ENCODE measurements at places on chromosomes 2 and 18. TPM values are rescaled to one million over a fixed set of nuclear protein-coding genes. Genes with fewer than 3 reads are reported as not detected.

Gene ITGA4
- 23.0 TPM for total RNA-seq

Gene CELF4
- total RNA-seq: 46.2 TPM

Gene SLC9A4
- 0.30 TPM for total RNA-seq

Gene UBE2F
- 56.0 TPM for total RNA-seq

Gene FSHR
- 0.17 TPM for total RNA-seq

Gene PECR
- total RNA-seq: 27.2 TPM

GRCh38 chr2:32922501-32922900, 24.3 kb upstream of the LTBP1 start:
- no peak overlapping the region for H3K27ac ChIP-seq
- H3K4me1 ChIP-seq: no peaks in the 10 kb centered on the region
- no peak overlapping the region for H3K4me3 ChIP-seq
- no peaks in the 10 kb centered on the region for H3K27me3 ChIP-seq

DNA sequence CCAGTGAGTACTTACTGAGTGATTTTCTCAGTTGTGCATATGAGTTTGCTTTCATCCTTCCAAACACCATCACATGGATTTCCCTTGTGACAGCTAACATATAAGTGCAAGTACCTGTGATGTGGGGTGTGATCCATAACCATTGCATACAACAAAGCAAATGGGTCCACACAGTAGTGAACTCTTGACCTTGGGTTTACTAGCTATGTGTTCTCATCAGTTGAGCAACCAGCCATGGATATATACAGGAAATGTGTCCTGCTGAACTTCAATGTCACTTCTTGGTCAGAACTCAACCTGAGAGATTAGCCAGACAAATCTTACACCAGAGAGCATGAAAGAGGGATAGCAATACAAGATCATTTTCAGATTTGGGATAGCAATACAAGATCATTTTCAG, 420.9 kb upstream of the KCNH7 start:
- H3K4me1 ChIP-seq: no peaks in the 10 kb centered on the region
- H3K36me3 ChIP-seq: no peaks in the 10 kb centered on the region

- no peak for DNase-seq
- no peaks in the 10 kb centered on the region for H3K4me1 ChIP-seq
- H3K27me3 ChIP-seq: no peaks in the 10 kb centered on the region
- no peak overlapping the region for H3K4me3 ChIP-seq
Observed at GRCh38 chr2:27832396-27832795, 57.8 kb downstream of the RBKS start.

DNA sequence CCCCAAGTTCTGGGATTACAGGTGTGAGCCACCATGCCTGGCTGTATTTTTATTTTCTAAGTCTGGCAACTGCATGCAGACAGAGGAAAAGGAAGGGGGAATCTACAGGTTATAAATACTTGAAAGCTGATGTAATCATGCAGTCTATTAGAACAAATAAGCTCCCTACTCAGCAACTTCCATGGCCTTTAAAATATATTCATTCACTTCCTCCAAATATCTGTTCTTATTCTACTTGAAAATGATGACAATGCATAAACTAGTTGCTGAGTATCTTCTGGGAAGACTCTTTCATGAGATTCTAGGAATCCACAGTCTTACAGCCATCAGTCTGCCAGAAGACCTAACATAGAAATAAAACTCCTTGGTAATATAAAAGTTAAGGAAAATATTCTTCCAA, 66.9 kb upstream of the NCKAP5 start:
- no peaks in the 10 kb centered on the region for H3K36me3 ChIP-seq
- no peak for DNase-seq
- no peaks in the 10 kb centered on the region for H3K27me3 ChIP-seq
- H3K4me3 ChIP-seq: no peak overlapping the region
- no peak overlapping the region for H3K27ac ChIP-seq
- H3K4me1 ChIP-seq: no peaks in the 10 kb centered on the region

- no peak overlapping the region for H3K4me3 ChIP-seq
- no peaks in the 10 kb centered on the region for H3K27me3 ChIP-seq
- no peak overlapping the region for H3K27ac ChIP-seq
- no peaks in the 10 kb centered on the region for H3K36me3 ChIP-seq
Observed at GRCh38 chr2:224938651-224939182, 103.6 kb downstream of the DOCK10 start.

DNA sequence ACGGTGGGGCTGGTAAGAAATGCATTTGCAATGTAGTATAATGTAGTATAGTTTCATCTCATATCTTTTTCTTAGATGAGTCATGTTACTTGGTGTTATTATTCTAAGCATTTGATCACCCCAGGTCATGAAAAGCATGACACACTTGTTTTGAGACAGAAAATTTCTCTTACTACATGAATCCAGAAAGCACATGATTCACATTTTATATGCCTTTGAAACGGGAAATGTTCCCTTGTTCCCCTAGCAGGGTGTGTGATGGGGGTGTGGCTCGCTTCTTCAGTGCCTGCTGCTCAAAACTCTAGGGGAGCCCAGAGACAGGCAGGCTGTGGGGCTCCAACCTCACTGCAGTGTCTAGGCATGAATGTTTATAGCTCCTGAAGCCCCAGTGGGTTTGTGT, 116.0 kb upstream of the RAB27B start:
- no peak for DNase-seq
- H3K36me3 ChIP-seq: no peaks in the 10 kb centered on the region
- no peaks in the 10 kb centered on the region for H3K27me3 ChIP-seq
- H3K27ac ChIP-seq: no peak overlapping the region
- no peak overlapping the region for H3K4me3 ChIP-seq
- H3K4me1 ChIP-seq: no peaks in the 10 kb centered on the region

GRCh38 chr2:199419428-199419827, 38.3 kb downstream of the SATB2 start:
- no peak for DNase-seq
- H3K27ac ChIP-seq: no peak overlapping the region
- no peaks in the 10 kb centered on the region for H3K4me1 ChIP-seq
- H3K36me3 ChIP-seq: no peaks in the 10 kb centered on the region
- no peaks in the 10 kb centered on the region for H3K27me3 ChIP-seq
- no peak overlapping the region for H3K4me3 ChIP-seq

DNA sequence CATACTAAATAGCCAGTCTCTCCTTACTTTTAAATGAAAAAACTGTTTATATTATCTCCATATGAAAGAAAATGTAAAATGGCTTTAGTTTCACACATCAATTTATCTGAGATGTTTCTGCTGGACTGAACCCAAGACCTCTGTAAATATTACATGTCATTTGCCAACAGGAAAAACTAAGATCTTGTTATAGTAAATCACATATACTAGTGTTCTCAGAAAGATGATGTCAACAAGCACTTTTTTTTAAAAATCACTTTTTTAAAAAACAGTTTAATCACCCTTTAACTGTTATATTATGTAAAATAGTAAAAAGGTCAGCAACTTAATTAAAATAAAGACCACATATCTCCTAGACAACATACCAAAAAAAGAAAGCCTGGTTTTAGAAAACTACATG, 46.3 kb downstream of the PTPN2 start:
- no peaks in the 10 kb centered on the region for H3K27me3 ChIP-seq
- no peak overlapping the region for H3K4me3 ChIP-seq
- no peak overlapping the region for H3K27ac ChIP-seq
- DNase-seq: no peak
- no peaks in the 10 kb centered on the region for H3K4me1 ChIP-seq

- no peak overlapping the region for H3K4me3 ChIP-seq
- H3K36me3 ChIP-seq: peaks cover 7% of the 10 kb centered on the region
- H3K27me3 ChIP-seq: no peaks in the 10 kb centered on the region
- H3K4me1 ChIP-seq: peaks cover 39% of the 10 kb centered on the region
Observed at GRCh38 chr2:26915316-26915715, 55.1 kb upstream of the MAPRE3 start.

DNA sequence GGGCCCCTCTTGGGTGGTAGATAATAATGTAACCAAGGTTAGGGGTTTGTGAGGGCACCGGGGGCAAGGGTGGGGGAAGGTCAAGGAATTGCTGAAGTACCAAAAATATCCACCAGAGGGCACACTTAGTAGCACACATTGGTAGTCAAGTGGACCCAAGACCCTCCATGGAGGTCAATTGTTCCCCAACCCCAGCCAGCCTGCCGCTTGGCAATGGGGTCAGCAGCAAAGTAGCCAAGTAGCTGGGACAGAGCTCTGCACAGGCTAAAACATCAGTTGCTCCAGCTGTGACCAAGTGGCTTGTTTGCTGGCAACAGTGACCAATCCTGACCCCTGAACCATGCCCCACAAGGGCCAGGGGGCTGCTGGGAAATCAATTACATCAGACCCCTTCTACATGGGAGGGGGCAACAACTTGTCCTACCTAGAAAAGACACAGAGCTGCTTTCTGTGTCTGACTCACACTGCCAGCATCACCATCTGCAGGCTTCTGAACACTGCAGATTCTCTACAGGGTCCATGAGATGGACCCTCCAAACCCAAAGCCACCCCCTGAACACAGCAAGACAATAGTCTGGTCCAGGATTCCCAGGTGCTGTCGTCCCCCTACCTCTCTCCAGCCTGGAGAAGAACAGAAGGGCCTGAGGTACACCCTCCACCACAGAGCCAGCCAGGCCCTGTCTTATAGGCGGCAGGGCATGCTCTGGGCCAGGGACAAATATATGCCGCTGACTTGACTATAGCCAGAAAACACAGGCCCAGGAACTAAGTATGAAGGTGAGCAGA, 76.0 kb downstream of the EMX1 start:
- no peaks in the 10 kb centered on the region for H3K27me3 ChIP-seq
- H3K4me3 ChIP-seq: no peak overlapping the region
- H3K4me1 ChIP-seq: peaks cover 24% of the 10 kb centered on the region
- no peak overlapping the region for H3K27ac ChIP-seq

DNA sequence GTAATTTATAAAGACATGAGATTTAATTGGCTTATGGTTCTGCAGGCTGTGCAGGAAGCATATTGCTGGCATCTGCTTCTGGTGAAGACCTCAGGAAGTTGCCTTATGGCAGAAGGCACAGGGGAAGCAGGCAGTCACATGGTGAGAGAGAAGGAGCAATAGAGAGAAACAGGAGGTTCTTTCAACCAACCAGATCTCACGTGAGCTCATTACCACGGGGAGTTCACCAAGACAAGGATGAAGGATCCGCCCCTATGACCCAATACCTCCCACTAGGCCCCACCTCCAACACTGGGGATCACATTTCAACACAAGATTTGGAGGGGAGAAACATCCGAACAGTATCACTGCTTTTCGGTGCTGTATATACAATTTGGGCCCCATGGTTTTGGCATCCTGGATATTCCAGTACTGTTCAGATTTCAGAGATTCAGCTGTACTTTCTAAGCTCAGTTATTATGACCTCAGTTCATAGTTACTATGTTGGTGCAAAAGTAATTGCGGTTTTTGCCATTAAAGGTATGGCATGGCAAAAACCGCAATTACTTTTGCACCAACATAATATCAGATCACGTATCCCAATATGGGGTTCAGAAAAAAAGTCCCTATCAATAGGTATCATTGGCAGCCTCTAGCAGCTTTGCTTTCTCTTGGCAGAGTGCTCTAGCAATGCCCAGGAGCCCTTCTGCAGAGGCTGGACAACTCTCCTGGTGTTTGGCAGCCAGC, 189.6 kb upstream of the SIX3 start:
- no peak overlapping the region for H3K27ac ChIP-seq
- H3K27me3 ChIP-seq: no peaks in the 10 kb centered on the region
- DNase-seq: no peak

DNA sequence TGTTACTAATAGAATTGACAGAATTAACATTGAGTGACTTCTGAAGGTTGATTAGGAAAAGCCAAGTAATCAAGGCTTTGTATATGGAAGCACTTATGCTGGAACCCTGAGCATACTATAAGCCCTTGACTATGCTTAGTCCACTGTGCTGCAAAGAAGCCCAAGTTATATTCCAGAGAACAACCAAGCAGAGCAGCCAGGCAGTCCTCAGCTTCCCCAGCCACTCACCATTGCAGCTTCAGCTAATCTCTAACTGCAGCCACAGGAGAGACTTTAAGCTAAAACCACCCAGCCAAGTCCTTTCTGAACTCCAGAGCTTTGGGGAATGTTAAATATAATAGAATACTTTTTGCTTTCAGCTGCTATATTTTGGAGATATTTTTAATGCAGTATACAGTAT, 164.4 kb upstream of the VWC2L start:
- H3K36me3 ChIP-seq: no peaks in the 10 kb centered on the region
- no peak overlapping the region for H3K27ac ChIP-seq
- H3K4me3 ChIP-seq: no peak overlapping the region
- no peak for DNase-seq
